Muscle of leg (tissue), 16 donors: ENCODE measurements at places on chromosomes 6 and 20.
A peak's percentile ranks its signal among the peaks of the same experiment; 100 is the strongest.

- DNase-seq: no peak
Measured at GRCh38 chr6:111417946-111418345, 65.1 kb downstream of the REV3L start.

GRCh38 chr6:30611856-30612194 lies 5.2 kb downstream of the PPP1R10 start:
- no peak for DNase-seq

GRCh38 chr20:32365564-32365963 lies 7.4 kb downstream of the ASXL1 start:
- DNase-seq: no peak

- no peak for DNase-seq
Measured at GRCh38 chr20:3312940-3313682, 74.1 kb upstream of the SLC4A11 start.

DNA sequence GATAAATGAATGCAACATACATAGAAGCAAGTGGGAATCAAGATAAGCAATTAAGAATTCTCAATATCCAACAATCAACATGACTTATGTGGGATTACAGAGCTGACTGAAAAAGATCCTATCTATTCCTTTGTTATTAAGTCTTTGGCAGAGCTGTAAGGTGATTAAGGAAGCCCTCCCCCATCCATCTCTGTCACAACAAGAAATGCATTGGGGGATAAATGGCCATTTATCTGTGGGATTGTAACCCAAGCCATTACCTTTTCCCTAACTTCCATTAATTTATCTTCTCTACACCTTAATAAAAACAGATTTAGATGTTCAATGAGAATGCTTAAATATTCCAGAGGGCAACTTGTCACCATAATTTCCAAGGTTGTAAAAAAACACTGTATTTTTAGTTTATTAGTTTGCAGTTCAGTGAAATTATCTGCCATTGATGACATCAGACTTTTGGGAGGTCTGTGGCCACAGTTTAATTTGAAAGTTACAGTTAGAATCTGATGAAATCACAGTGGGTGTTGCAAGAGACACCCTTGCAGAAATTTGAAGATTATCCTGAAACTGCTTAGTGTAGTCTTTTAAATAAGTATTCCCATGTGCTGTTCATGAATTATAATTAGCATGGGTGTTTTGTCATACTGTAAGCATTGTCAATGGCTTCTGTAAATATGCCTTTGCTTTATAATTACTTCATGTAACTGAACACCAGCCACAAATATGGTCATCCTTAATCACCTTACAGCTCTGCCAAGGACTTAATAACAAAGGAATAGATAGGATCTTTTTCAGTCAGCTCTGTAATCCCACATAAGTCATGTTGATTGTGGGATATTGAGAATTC lies 49.4 kb upstream of the FYN start:
- peak; percentile 13 for DNase-seq

DNA sequence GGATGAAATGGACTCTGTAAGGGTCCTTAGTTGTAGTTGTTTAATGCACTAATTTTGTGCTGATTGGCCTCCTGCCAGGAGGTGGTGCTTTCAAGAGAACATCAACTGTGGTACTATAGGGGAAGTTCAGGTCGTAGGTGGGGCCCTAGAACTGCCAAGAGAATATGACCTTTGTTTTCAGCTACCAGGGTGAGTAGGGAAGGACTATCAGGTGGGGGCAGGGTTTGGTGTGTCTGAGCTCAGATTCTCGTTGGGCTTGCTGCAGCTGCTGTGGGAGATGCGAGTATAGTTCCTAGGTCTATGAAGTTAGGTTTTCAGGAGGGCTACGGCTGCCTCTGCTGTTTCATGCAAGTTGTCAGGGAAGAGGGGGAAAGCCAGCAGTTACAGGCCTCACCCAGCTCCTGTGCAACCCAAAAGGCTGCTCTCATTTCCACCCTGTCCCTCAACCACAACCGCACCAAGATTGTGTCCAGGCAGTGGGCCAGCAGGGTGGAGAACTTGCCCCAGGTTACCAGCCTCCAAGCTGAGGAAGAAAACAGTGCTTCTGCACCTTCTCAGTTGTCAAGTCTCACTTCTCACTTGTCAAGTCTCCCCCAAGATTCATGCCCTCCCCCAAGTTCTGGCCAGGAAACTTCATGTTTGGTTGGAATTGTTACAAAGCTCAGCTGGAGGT lies 626.5 kb upstream of the MAP3K7 start:
- no peak for DNase-seq

GRCh38 chr20:24672886-24673677 lies 203.7 kb downstream of the SYNDIG1 start:
- no peak for DNase-seq

GRCh38 chr6:150175586-150176151 lies 32.8 kb downstream of the PPP1R14C start:
- DNase-seq: no peak

- DNase-seq: no peak
Measured at GRCh38 chr6:33505548-33506370, 51.4 kb downstream of the ZBTB9 start.

GRCh38 chr20:4949833-4950178 lies 51.5 kb downstream of the SLC23A2 start:
- peak; percentile 68 for DNase-seq

DNA sequence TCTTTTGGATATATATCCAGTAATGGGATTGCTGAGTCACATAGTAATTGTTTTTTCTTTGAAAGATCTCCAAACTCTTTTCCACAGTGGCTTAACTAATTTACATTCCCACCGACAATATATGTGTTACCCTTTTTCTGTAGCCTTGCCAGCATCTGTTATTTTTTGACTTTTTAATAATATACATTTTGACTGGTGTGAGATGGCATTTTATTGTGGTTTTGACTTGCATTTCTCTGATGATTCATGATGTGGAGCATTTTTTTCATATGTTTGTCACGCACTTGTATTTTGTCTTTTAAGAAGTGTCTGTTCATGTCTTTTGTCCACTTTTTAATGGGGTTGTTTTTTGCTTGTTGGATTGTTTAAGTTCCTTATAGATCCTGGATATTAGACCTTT lies 58.9 kb upstream of the OPRM1 start:
- no peak for DNase-seq

DNA sequence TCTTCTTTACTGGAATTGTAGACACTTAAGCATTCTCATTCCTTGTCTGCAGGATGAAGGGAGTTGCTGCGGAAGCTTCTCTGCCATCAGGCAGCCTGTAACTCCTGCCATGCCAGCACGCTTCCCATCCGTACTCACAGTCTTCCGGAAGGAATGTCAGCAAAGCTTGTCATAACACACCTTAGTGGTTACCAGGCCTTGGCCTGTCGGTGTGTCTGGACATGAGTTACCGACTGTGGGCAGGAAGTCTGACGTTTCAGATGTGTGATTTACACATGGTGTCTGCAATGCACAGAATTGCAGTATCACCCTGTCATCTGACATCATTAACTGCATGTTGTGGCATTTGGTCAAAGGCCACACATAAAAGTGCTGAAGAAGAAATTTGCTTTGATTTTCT lies 102.2 kb downstream of the SLC24A3 start:
- no peak for DNase-seq

- DNase-seq: no peak
Measured at GRCh38 chr6:27149150-27149549, 98.4 kb upstream of the PRSS16 start.

DNA sequence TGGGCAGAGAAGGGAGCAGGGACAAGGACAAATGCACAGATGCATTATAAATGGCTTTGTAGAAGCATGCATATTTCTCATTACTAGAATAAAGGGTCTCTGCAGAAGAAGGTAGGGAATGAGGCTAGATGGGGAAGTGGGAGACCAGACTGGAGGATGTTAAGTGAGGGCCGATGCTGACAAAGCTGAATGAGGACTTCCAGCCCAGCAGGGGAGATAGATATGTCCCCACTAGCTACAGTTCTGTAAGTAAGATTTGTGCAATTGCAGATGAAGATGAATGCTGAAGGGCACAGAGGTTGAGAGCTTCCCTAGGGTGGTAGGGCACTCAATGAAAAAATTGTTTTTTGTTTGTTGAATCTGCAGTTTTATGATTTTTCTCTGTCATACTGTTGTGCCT lies 16.9 kb downstream of the ADGRG6 start:
- no peak for DNase-seq
